Suppressor macrophage (primary cell): ENCODE measurements at places on chromosomes 2 and 18.

GRCh38 chr2:69043736-69044400, 30.9 kb downstream of the ANTXR1 start:
- DNase-seq = no peak

- no peak for DNase-seq
These were observed 26.4 kb upstream of the PKDCC start for GRCh38 chr2:42021464-42021863.

DNA sequence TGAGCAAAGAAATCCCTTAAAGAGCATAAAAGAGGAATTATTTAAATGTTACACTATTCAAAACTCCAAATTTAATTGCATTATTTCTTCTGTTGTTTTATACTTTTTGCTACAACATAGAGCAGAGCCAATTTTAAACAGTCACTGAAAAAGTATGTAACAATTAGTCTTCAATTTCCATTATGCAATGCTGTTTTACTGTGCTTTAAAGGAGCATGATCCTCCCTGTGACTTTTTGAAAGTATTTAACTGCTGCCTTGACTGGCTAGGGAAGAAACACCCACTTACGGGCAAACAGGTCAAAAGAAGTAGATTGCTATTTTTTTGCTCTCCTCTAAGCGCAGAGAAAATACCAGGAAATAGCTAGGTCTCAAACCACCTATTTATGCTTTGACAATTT, 217.4 kb upstream of the GCFC2 start:
- DNase-seq = no peak

DNA sequence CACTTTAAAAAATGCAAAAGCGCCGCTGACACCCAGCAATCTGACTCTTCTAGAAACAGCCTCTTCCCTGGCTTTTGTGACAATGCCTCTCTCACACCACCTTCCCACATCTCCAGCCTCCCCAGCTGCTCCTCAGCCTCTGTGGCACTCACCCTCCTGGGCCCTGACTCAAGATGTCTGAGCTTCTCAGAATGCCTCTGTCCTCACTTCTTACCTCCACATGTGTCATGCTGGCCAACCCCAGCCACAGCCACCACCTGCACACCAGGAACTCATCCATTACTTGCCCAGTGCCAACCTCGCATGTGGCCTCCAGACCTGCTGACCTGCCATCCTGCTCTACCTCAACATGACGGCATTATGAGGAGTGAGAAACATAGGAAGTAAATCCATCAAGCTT, 249.8 kb upstream of the RAB6C start:
- DNase-seq = no peak

- no peak for DNase-seq
These were observed 249.4 kb downstream of the NRXN1 start for GRCh38 chr2:50782543-50782942.

DNA sequence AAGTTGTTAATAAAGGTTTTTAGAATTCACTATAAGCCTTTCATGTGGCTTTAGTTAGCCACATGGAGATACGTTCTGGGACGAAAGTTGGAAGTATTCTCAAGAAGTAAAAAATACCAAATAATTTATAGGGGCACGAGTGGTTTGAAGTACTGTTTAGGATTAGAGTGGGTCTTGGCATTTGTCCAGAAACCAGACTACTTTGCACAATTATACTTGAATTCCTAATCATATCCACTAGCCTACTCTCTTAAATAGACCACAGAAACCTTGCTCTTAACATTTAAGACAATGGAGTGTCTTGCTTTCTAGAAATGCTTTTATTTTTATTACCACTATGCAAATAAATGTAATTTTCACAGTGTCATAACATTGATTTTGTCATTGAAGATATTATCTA, 44.6 kb downstream of the UBE2E3 start:
- DNase-seq = no peak

GRCh38 chr2:118459426-118459825, 371.2 kb downstream of the INSIG2 start:
- no peak for DNase-seq

- DNase-seq = no peak
These were observed 1473.2 kb downstream of the LRP1B start for GRCh38 chr2:140657657-140658056.

GRCh38 chr2:229713371-229714079, 830 bp downstream of the DNER start:
- peak; percentile 2 for DNase-seq

- no peak for DNase-seq
These were observed 396.1 kb upstream of the RAB12 start for GRCh38 chr18:8212896-8213780.

GRCh38 chr2:19504400-19505198, 146.2 kb upstream of the OSR1 start:
- no peak for DNase-seq

- no peak for DNase-seq
These were observed 590.3 kb upstream of the CDH2 start for GRCh38 chr18:28767201-28767600.

DNA sequence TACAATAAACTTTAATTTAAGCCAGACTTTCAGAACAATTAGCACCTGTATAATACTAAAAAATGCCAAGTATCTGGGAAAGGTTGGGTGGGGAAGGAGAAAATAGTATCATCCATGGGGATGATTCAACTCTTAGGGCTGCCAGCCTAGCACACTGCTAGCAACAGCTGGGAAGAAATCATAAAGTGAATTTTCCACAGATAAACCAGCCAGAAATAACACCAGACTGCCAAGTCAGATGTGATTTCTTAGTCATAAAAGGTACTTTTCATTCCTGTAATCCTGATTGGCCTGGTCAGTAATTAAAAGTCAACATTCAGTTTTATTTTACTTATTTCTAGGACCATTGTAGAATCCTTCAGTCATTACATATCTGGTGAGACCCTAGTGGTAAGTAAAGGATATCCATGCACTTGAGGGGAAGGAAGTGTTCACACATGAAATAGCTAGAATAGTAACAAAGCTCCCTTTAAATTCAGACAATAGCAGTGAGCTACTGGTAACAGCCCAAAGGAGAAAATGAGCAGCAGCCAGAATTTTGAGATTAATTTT, 59.4 kb downstream of the LIMS1 start:
- no peak for DNase-seq

DNA sequence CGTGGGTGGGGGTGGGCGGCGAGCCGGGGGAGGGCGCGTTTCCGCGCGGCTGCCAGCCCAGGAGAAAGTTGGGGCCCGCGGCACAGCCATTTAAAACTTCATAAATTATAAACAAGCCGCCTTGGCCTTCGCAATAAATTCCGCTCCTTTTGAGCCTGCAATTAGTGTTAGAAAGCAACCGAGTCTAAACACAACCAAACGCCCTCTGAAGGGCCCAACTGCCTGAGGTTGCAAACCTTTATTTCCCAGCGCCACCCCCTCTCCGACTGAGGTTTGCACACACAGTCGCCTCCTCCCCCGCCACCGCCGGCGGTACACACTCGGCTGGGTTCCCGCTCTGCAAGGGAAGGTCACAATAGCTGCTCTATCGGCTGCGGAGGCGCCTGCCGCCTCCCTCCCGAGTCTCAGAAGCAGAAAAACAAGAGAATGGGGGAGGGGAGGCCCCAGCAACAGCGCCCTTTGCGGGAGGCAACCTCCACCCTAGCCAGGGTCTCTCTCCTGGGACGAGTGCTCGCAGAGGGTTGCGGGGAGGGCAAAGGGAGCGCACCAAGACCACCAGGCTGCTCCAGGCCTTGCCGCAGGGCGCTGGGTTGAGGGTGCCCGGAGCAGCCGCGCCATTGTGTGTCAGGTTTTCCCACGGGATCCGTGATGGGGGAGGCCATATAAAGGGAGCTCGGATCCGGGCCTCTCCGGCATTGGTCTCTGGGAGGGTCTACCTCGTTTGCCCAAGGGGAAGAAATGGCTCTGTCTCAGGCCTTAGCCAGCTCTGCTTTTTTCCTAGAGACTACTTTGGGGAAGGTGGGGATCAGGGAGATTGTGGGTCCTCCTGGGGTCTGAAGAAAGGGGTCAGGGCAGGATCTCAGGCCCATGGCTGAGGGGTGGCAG, 13.4 kb upstream of the HOXD1 start:
- no peak for DNase-seq

DNA sequence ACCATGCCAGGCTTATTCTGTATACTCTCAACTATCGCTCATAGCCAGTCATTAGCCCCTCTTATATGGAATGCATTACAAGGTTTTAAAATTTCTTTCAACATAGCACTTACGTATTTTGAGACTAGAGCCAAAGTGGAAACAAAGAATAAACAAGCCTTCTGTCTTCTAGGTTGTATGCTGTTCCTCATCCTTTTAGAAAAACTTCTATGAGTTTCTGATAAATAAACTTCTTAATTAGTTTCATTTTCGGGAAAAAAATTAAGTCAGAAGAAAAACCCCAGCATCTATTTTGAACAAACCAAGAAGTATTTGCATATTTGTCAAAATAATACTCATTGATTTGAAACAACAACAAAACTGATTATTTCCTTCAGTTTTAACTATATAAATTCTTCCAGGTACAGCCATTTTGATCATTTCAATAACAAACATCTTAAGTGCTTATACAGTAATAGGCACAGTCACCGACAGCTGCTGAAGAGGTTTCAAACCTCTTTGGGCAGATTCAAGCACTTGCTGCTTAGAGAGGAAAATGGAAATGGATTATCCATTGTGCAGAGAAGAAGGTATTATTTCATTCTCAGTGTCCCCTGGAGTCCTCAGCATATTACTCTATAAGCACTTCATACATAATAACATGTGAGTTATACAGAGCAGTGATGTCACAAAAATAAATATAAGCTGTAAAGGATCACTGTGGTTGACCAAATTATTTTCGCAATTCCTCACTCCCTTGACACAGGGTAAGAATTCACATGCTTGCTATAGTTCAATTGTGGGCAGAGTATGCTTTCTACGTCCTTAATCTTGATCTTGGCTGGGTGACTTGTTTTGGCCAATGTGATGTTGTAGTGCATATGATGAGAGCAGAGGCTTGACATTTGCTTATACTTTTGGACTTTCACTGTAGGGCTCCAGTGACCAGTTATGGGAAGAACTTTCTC, 833.8 kb downstream of the TRIB2 start:
- DNase-seq = no peak

DNA sequence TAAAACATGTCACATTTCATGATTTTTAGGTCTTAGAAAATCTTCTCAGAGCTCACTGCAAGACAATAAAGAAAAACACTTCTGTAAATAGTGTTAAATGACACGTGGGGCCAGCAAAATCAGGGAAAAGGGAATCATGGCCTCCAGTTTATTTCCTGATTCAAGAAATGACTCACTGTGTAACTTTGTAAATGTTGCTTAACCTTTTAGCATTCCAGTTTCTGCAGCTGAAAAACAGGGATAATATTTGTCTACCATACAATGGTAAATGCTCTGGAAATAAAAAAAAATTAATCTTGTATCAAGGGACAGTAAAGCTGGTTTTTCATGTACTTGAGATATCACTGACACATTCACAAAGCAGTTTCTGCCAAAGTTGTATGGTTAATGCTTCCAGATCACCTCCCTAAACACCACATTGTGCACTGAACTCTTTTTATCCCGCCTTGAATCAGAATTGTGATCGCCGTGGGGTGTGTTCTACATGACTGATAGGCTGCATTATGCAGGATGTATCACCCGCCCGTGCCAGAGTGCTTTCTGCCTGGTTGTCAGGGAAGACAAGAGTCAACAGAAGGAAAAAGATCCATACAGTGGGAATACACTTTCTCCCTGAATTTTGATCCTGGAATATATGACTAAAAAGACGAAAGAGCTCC, 238.8 kb downstream of the IKZF2 start:
- peak; percentile 48 for DNase-seq

DNA sequence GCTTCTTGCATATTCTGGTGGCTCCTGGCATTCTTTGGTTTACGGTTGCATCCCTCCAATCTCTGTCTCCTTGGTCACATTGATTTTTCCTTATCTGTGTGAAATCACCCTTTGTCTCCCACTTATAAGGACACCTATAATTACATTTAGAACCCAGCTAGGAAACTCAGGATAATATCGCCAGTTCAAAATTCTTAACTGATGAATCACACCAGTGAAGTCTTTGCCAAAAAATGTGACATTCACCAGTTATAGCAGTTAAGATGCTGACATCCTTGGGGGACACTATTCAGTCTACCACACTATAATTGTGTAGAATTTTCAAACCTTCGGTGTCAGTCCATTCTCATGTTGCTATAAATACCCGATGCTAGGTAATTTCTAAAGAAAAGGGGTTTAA, 320.2 kb downstream of the TMX3 start:
- DNase-seq = no peak

GRCh38 chr2:134461511-134461910, 207.6 kb downstream of the MGAT5 start:
- DNase-seq = peak; percentile 69

- DNase-seq = no peak
These were observed 292.9 kb downstream of the XIRP2 start for GRCh38 chr2:167181134-167181533.

- DNase-seq = no peak
These were observed 56.0 kb downstream of the ADI1 start for GRCh38 chr2:3463186-3463835.

DNA sequence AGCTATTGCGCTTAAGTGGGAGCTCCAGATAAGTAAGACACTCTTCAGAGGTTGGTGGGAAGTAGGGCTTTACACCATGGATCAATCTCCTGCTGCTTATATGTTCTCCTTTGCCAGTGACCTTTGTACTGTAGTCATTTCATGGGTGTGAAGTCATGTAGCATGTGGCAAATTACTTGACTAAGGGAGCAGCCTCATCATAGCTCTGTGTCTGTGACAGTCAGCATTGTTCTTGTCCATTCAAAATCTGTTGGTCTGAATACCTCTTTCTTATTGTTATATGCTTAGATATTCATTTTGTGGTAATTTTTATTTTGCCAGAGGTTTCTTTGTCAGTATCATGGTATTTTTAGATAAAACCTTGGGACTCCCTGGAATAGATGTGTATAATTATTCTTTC, 18.2 kb downstream of the SLC4A1AP start:
- peak; percentile 55 for DNase-seq

DNA sequence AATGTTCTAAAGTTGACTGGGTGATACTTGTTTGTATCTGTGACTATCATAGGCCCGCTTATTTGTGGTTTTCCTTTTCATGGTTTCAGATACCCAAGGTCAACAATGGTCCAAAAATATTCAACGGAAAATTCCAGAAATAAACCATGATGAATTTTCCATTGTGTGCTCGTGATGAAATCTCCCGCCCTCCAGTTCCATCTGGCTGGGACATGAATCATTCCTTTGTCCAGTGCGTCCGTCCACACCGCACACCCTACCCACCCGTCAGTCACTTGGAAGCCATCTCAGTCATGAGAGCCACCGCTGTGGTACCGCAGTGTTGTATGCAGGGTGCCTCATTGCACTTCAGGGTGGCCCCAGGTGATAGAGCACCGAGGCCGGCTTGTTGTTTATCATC, 268.2 kb upstream of the PXDN start:
- DNase-seq = no peak

DNA sequence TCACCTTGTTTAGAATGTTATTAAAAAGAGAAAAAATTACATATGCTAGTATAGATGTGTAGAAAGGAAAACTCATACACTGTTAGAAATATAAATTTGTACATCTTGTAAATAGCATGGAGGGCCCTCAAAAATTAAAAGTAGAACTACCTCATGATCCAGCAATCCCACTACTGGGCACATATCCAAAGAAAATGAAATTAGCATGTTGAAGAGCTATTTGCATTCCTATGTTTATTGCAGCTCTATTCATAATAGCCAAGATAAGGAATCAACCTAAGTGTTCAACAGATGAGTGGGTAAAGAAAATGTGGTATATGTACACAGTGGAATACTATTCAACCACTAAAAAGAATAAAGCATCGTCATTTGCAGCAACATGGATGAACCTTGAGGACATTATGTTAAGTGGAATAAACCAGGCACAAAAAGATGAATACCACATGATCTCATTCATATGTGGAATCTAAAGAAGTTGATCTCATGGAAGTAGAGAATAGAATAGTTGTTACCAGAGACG, 251.5 kb upstream of the THUMPD2 start:
- DNase-seq = no peak
